Activated naive CD4-positive, alpha-beta T cell treated with anti-CD3 and anti-CD28 coated beads, Interleukin-2, amount 50 U/mL, for 16 hours (primary cell): ENCODE measurements at places on chromosomes 7 and 10.
A peak's percentile ranks its signal among the peaks of the same experiment; 100 is the strongest.

GRCh38 chr7:151875942-151876898, 695 bp downstream of the PRKAG2 start:
- peak; percentile 76 for DNase-seq

GRCh38 chr10:70442332-70442988, 979 bp upstream of the NODAL start:
- DNase-seq, result no peak

GRCh38 chr10:69567920-69568319, 5.3 kb downstream of the NEUROG3 start:
- DNase-seq, result no peak

DNA sequence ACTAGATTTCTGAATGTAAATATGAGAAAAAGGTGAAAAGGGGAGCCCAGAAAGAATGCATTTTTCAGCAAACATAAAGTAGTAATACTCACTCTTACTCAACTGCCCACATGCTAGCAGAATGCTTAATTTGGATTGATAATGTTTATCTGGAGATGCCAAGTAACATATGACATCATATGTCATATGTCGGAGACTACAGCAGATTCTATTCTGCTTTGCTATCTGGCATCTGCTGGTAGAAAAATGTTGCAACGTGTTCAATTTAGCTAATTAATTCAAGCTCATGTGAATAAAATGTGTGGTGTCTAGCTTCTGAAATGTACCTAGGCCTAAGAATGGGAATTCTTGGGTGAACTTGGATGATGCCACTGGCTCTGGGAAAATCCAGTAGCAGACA, 4.5 kb downstream of the BBIP1 start:
- no peak for DNase-seq

GRCh38 chr10:49187950-49188761, at the start of gene TMEM273:
TMEM273 (minus strand) TSS chr10:49188391; CDS start chr10:49188336, 55 bp downstream.
- DNase-seq, result no peak

DNA sequence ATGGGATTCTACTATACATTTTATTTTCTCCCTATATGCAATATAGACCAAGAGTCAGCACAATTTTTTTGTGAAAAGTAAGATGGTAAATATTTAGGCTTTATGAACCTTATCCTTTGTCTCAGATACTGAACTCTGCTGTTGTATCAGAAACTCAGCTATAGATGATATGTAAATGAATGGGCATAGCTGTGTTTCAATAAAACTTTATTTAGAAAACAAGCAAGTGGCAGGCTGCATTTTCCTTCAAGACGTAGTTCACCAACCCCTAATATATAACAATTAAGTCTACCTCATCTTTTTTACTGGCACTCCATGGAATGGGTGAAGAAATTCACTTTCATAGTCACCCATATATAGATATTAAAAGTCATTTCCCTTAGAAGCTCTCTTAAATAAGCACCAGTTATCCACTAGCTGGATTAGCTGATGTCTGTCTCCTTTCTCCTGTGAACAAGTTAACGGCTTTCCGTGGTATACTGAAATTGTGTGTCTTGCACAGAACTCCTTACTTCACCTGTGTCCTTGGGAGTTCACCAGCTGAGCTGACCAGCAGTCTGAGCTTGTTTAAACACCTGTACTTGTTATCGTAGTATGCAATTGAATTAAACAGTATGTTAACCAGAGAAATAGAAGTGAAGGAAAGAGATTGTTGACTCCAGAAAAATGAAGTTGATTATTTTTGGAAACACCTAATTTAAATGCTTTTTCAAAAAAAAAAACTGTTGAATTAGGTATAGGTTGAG, 770.6 kb downstream of the KCNMA1 start:
- no peak for DNase-seq

DNA sequence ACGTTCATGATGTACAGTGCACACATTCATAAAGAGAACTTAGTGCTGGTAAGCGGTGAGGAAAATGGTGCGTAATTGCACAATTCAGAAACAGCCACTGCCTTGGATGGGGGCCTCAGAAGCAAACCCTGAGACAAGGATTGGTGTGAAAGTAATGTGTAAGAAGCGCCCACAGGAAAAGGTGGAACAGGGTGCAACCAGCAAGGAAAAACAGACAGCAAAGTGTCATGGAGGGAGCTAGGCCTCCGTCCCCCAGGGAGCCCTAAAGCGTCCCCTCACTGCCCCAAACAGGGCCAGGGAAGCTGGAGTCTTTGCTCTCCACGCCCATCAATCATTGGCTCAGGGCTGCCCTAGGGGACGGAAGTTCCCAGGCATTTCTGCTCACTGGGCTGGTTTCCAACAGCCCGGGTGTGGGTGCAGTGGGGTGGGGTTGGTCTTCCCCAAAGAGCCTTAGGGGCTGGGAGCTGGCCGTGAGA, 9.6 kb upstream of the C10orf105 start:
- DNase-seq, result no peak

GRCh38 chr7:150737265-150738055, at the start of gene GIMAP5:
GIMAP5 (plus strand) TSS chr7:150737418; CDS start chr7:150740885, 3,467 bp downstream.
- DNase-seq, result peak; percentile 64

DNA sequence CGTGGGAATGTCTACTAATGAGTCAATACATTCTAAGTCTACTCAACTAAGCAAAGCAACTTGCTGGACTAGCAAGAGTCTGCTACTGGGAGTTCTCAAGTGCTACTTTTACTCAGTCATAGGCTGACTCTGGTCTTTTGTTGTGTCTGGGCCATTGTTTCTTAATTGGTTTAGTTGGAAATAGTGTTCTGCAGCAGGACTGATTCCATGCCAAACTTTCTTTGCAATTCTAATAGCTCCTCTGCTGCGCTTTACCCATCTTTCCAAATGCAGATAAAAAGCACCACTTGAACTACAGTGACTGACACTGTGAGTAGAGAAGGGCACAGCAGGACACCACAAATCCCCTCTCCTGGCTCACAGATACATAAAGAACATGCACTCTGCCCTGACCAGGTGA, 125.7 kb downstream of the CD36 start:
- DNase-seq, result no peak

GRCh38 chr10:23408330-23408976, 30.4 kb upstream of the OTUD1 start:
- DNase-seq, result no peak

GRCh38 chr7:106914018-106914607, 49.0 kb downstream of the PIK3CG start:
- DNase-seq, result no peak

- DNase-seq, result no peak
Measured at GRCh38 chr10:45154502-45154901, 153.8 kb downstream of the ZNF22 start.

GRCh38 chr10:98408799-98409198, 6.2 kb downstream of the PYROXD2 start:
- DNase-seq, result no peak

DNA sequence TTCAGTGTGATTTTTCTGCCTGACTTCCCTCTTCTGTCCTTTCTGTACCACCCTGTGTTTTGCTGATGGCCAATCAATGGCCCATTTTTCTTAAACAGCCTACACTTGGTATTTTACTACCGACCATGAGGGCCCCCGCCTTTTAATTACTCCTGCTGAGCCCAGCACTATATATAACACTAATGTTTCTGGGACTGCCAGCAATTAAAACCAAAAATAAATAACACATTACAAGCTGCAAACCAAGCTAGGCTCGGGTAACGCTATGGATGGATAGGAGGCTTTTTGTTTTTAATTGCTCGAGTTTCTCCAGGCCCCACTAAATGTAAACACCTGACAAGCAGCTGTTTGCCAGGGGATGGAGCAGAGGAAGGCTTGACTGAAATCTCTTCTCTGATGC, 915.4 kb upstream of the AUTS2 start:
- no peak for DNase-seq

GRCh38 chr10:115974816-115975430, 298.1 kb downstream of the GFRA1 start:
- no peak for DNase-seq

GRCh38 chr10:73785721-73786511, 510 bp downstream of the ZSWIM8 start:
- DNase-seq, result peak; percentile 48

DNA sequence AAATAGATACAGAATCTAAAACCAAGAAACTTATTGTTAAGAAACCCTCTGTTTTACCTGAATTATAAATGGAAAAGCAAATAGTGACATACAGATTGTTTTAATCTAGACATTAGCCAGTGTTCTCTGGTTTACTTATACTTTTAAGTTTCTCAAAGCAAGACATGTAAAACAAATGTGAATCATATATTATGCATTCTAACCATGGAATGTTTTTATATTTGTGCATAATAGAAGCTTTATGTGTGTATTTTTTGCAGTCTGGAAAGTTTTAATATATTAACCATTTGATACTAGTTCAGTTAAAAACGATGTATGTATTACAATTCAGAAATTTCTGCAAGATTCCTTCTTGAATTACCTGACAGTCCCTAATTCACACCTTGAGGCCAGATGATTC, 150.6 kb upstream of the TMEM72 start:
- no peak for DNase-seq

GRCh38 chr10:19824381-19825342, 8.4 kb downstream of the PLXDC2 start:
- no peak for DNase-seq

DNA sequence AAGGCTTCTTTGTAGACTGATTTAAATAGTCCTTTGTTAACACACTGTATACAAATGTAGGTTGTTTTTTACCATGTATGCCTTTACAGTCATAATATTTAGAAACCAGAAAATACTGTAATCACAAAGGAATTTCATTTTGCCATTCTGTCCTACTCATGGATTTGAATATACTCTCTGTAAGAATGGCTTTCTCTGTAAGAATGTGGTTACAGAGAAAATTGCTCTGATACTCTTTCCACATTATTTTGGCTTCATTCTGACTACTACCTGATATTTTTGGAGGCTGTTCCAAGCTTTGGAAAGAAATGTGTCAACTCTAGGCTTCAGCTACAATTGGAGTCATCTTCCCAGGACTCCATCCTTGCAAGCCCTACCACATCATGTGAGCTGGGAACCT, 23.5 kb downstream of the CH25H start:
- DNase-seq, result no peak

DNA sequence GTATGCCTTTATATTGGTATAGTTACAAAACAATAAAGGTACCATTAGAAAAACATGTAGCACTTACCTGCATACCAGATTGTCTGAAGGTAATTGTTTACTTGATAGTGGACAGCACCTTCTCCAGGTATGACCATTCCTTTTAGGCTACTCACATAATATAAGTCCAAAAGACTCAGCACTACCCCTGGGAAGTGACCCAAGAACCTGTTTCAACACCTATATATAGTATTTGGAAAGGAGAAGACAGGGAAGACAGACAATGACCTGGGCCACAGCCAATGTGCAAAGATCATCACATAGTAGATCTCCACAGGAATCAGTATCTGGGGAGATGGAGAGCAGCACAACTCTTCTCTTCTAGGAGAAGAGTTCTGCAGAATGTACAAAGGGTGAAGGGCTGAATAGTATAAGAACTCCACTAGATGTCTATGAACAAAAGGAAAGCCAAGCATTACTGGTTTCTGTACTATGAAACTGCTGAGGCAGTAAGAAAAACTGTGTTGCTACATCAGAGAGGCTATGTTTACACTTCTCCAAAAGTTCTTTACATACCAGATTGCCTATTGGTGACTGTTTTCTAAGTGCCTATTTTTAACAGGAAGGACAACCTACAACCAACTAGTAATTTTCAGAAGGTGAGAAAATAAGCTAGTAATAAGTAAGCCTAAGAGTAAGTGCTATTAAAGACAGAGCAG, 159.2 kb downstream of the BTAF1 start:
- DNase-seq, result no peak

- DNase-seq, result no peak
Measured at GRCh38 chr10:24237801-24238395, 29.0 kb downstream of the KIAA1217 start.

DNA sequence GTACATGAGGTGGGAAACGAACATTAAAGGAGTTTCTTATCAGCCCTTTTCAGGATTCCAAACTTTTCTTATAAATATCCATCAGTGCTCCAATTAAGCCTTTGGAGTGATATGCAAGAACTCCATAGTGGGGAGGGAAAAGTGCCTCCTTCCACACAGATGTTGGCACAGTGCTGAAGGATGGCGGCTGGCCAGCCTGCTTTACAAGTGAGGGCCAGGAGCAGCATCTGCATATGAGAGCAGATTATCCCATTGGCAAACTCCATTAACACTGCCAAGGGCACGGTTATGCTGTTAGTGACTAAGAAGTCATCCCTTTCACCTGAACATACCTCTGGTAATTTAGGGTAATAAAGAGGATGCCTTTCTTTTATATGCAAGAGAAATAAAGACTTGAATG, 543.1 kb downstream of the CNTNAP2 start:
- DNase-seq, result no peak

GRCh38 chr10:74329873-74330272, 178.9 kb downstream of the ADK start:
- no peak for DNase-seq

- DNase-seq, result no peak
Measured at GRCh38 chr10:88949912-88950837, 2.4 kb downstream of the ACTA2 start.
